GM23248 (cell line): ENCODE measurements at places on chromosomes 12 and 14. TPM values are rescaled to one million over a fixed set of nuclear protein-coding genes. Genes with fewer than 3 reads are reported as not detected.

- peaks cover 13% of the 10 kb centered on the region for H3K4me1 ChIP-seq
- no peak overlapping the region for H3K4me3 ChIP-seq
- no peaks in the 10 kb centered on the region for H3K27me3 ChIP-seq
These were observed 11.0 kb downstream of the BDKRB2 start for GRCh38 chr14:96215452-96216244.

DNA sequence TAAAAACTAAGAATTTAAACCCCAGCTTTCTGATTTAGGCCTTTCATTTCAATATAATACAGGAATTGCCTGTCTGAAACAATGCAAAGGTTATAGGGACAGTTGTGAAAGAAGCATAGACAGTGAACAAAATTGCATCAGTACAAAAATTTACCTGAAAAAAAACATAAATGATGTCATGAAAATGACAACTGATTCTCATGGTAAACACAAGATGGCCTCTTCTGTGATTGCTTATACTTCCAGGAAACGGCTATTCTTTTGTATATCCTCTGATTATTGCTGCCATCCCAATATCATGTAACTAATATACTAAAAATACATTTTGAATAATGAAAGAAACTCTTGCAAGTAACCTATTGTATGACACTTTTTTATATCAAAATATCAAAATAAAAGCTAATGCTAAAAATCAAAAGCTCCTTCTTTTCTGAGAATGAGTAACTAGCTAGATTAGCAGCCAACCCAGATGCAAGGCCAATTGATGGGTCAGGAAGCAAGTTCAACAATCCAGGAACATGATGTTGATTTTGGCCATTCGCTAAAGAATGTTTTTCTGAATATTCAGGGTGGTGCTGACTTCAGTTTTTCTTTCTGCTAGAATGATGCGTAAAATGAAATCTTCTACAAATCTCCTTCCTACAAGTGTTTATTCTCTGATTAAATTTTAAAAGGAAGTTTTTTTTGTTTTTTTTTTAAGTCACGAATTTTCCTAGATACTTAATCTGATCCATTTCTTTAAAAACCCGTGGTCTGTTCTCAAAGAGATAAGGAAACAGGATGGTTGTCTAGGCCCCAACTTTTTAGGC is 83.6 kb downstream of the ALX1 start:
- H3K27ac ChIP-seq: no peak overlapping the region
- no peak overlapping the region for H3K4me3 ChIP-seq
- no peaks in the 10 kb centered on the region for H3K36me3 ChIP-seq

DNA sequence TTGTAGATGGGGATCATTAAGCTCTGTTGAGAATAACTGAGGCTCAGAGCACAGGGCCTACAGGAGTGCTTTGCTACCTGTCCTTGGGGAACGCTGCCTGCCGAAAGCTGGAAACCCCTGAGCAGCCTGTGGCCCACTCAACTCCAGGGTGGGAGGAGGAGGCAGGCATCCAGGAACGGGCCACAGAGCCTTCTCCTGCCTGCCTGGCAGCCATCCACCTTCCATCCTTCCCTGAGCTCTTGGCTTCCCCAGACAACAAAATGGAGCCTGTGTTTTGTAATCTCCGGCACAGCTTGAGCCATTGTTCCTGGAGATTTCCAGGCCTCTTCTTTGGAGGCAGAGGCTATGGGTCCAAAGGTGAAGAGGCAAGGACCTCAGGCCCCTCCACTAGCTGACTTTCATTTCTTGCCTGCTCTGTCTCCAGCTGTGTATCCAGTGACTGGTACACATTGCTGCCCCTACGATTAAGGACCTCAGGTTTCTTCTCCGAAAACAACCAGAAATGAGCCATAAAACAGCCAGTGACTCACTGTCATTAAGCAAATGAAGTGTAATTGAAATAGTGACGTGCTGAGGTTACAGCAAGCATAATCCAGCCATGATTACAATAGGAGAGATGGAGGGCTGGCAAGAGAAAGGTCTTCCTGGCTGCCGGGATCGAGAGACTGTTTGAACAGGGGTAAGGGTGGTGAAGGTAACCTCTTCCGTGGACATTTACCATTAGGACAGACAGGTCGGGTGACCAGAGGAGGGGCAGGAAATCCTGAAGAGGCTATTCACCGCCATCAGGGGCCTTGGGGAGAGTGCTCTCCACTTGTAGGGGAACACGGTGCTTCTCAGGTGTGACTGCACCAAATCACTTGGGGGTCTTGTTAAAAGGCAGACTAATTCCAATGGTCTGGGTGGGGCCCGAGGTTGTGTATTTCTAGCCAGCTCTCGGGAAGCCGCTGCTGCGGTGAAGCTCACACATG is 56.3 kb upstream of the KCNA5 start:
- no peak for DNase-seq
- no peaks in the 10 kb centered on the region for H3K36me3 ChIP-seq
- H3K27ac ChIP-seq: no peak overlapping the region

DNA sequence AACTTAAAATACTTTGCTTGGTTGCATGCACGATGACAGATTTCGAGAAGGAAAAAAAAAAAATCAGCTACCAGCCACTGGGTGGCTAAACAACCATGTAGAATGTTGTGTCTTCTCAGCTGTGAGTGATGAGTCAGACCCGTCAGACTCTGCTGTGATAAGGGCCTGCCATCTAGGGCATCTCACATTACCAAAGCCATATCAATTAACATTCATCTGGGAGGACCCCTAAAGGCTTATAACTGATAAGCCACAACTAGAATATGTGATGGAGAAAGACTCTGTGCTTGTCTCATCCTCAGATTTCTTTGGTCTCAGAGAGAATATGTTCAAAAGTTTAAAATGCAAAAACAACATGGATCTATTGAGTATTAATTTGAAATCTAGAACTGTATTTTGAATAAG is 111.5 kb downstream of the PAX9 start:
- no peaks in the 10 kb centered on the region for H3K27me3 ChIP-seq
- peak; percentile 46 for DNase-seq
- H3K4me3 ChIP-seq: no peak overlapping the region
- no peak overlapping the region for H3K27ac ChIP-seq
- H3K36me3 ChIP-seq: no peaks in the 10 kb centered on the region

GRCh38 chr12:50991291-50991690 is 34.9 kb downstream of the SLC11A2 start:
- H3K27me3 ChIP-seq: no peaks in the 10 kb centered on the region
- H3K27ac ChIP-seq: no peak overlapping the region
- peaks cover 13% of the 10 kb centered on the region; the same call in 1 of the 2 replicates for H3K4me1 ChIP-seq

DNA sequence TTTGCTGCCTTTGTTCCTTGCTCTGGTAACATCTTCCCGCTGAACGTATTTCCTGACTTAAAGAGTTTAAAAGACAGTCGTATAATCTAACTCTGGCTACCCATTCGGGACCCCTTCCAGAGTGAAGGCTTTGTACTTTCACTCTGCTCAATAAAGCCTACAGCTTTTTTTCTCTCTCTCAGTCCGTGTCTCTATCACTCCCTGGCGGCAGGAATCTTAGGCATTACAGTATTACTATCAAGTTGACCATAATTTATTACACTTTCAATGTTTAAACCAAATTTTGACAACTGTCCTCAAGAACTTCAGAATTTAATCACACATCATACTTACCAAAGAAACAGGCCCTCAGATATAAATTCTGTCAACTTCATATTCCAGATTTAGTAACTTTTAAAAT is 967.9 kb downstream of the FSCB start:
- H3K27ac ChIP-seq: no peak overlapping the region
- peak overlapping the region; percentile 20; the same call in 1 of the 2 replicates for H3K4me3 ChIP-seq
- H3K4me1 ChIP-seq: no peaks in the 10 kb centered on the region
- no peaks in the 10 kb centered on the region for H3K27me3 ChIP-seq
- no peaks in the 10 kb centered on the region for H3K36me3 ChIP-seq

DNA sequence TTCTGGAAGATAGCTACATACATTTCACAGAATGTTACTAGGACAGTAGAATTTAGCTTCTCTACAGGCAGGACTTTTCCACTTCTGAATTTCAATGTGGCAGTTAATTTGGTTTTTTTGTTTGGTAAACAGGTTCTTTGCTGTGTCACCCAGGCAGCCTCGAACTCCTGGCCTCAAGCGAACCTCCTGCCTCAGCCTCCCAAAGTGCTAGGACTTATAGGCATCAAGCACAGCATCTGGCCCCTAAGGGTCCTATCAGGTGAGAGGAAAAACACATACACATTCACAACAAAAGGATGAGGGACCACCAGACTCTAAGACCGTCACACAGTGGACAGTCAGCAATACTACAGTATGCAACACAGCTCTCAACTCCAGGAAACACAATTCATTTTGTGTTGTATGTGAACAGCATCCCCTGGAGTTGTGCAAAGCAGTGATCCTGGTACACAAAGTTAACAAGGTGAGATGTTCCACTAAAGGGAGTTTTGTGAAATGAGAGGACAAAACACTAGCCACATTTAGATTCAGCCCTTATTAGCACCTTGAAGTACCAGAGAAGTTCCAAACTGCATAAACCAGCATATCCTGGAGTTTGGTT is 6.9 kb downstream of the ATP2B1 start:
- no peak overlapping the region for H3K27ac ChIP-seq
- H3K27me3 ChIP-seq: no peaks in the 10 kb centered on the region
- peaks cover 14% of the 10 kb centered on the region for H3K4me1 ChIP-seq
- H3K36me3 ChIP-seq: no peaks in the 10 kb centered on the region

GRCh38 chr12:69026336-69026735 is 93.4 kb upstream of the CPM start:
- no peak for DNase-seq
- H3K27me3 ChIP-seq: no peaks in the 10 kb centered on the region
- no peak overlapping the region for H3K27ac ChIP-seq
- no peaks in the 10 kb centered on the region for H3K36me3 ChIP-seq

Gene SMAGP
- 18.2 and 18.8 TPM in 2 replicates for total RNA-seq

Gene NRXN3
- 0.11 TPM in 1 of 2 replicates, not detected in the other for total RNA-seq

GRCh38 chr14:89801136-89801535 is 153.4 kb downstream of the EFCAB11 start:
- H3K27me3 ChIP-seq: no peaks in the 10 kb centered on the region
- H3K27ac ChIP-seq: no peak overlapping the region
- H3K36me3 ChIP-seq: no peaks in the 10 kb centered on the region
- peak; percentile 48 for DNase-seq
- 0 out of 2 replicates have a peak, but pooled peaks cover 8% of the 10 kb centered on the region for H3K4me1 ChIP-seq

- peak; percentile 76 for DNase-seq
- no peaks in the 10 kb centered on the region for H3K27me3 ChIP-seq
- H3K27ac ChIP-seq: no peak overlapping the region
- H3K4me3 ChIP-seq: no peak overlapping the region
- H3K36me3 ChIP-seq: peaks cover 52% of the 10 kb centered on the region
- H3K4me1 ChIP-seq: no peaks in the 10 kb centered on the region
These were observed 19.3 kb downstream of the ZC2HC1C start for GRCh38 chr14:75088566-75089373.

Gene C3AR1
- total RNA-seq: not detected in 2 replicates

GRCh38 chr14:32702088-32702487 is 236.6 kb upstream of the NPAS3 start:
- peak overlapping the region; percentile 53 for H3K27ac ChIP-seq
- no peak for DNase-seq
- H3K36me3 ChIP-seq: no peaks in the 10 kb centered on the region

- no peaks in the 10 kb centered on the region for H3K27me3 ChIP-seq
- H3K4me3 ChIP-seq: no peak overlapping the region
- no peak for DNase-seq
- no peaks in the 10 kb centered on the region for H3K36me3 ChIP-seq
- peaks cover 66% of the 10 kb centered on the region for H3K4me1 ChIP-seq
These were observed 47.7 kb downstream of the FLRT2 start for GRCh38 chr14:85577543-85578114.

Gene PARP11
- total RNA-seq: 1.0 and 2.1 TPM in 2 replicates

DNA sequence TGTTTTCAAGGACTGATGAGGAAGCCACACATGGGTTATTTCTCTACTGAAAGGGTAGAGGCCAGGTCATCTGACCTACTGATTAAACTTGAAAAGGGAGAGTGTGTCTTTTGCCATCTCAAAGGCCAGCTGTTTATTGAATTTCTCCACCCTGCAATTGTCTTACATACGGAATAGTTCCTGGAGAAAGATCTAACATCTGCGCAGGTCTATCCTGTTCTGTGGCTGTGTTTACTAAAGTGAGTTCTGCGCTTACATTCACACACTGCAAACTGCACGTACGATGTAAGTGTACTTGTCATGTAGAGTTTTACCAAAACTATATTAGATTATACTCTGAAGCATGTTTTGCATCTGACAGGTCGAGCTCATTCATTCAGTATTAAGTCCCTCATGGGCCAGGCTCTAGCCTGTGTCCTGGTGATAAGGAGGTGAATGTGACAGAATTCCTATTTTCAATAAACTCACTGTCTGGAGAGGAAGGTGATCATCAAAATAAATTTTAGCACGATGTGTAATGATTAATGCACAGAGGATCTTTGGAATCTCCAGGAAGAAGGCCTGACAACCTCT is 96.6 kb downstream of the PRKCH start:
- H3K27me3 ChIP-seq: peaks cover 25% of the 10 kb centered on the region
- no peaks in the 10 kb centered on the region for H3K4me1 ChIP-seq
- DNase-seq: no peak
- H3K36me3 ChIP-seq: no peaks in the 10 kb centered on the region
- H3K4me3 ChIP-seq: no peak overlapping the region

Gene SERPINA3
- total RNA-seq: 0.89 and 1.1 TPM in 2 replicates

Gene RAD51AP1
- 13.1 and 13.2 TPM in 2 replicates for total RNA-seq

DNA sequence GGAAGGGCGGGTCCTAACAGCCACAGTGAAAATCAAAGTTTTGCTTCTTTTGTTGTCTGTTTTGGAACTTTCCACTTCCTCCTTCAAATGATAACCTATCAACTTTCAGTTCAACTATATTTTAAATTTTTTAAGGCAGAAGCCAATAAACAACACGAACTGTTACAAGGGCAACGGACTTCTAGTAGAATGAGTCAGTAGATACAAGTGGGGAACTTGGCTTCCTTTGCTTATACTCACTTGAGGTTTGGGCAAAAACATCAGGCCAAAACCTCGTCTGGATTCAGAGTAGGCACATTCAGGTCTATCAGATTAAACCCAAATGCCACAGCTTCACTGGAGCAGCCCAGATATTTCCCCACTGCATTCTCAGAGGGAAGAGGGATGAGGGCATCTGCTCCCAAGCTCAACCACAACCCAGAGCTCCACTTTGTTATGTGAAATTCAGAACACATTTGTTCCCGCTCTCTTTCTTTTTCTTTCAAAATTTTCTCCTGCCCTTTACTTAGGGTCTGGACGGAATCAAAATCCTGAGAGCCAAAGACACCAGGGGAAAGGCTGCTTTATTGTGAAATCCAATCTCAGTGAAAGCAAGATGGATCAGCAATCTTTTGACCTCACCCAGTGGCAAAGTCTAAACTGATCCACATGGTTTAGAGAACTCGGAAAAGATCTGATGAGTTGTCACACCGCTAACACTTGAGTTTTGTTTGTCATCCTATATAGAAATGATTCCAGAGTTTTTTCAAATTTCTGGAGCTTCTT is 152.5 kb upstream of the BTG1 start:
- peak; percentile 94 for DNase-seq
- H3K27me3 ChIP-seq: no peaks in the 10 kb centered on the region
- no peaks in the 10 kb centered on the region for H3K36me3 ChIP-seq
- H3K4me1 ChIP-seq: peaks cover 43% of the 10 kb centered on the region
- H3K4me3 ChIP-seq: peak overlapping the region; percentile 46

Gene CCDC184
- total RNA-seq: 1.0 and 1.7 TPM in 2 replicates

Gene TMEM63C
- total RNA-seq: not detected in 2 replicates

DNA sequence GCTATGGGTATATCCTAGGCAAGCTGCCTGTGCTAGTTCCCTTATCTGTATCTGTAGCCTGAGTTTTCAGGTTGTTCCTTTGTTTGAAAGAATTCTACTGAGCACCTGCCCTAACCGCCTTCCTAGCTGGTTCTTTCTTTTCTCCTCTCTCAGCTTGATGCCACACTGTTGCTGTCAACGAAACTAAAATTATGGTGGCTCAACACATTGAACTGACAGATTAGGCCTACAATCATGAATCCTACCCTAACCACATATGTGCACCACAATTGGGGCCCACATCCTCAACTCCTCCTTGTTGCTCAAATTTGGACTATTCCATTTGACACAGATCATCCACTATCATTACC is 36.2 kb upstream of the RESF1 start:
- DNase-seq: peak; percentile 3
- no peaks in the 10 kb centered on the region for H3K27me3 ChIP-seq
- no peaks in the 10 kb centered on the region for H3K4me1 ChIP-seq
- H3K27ac ChIP-seq: no peak overlapping the region
- no peaks in the 10 kb centered on the region for H3K36me3 ChIP-seq
- no peak overlapping the region for H3K4me3 ChIP-seq
